ENCODE measurements at places on chromosomes 4 and X.
A peak's percentile ranks its signal among the peaks of the same experiment; 100 is the strongest.

GRCh38 chr4:110637408-110638088 is 14.7 kb upstream of the PITX2 start:
- no peak for DNase-seq

DNA sequence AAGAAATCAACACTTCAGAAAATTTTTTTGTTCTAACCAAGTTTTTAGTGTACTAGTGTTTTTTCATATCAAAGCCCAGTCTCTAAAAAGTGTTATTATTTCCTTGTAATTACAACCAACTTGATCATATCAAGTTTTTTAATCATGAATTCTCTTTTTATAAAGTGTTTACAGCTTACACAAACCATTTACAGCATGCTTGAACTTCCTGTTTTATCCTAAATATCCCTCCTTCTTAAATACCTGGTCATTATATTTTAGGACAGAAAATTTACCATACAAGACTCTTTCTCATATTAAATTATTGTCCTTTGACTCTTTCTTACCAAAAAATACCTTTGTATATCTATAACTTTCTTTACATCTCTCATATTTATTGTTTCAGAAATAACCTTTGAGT is 89.4 kb upstream of the NPY2R start:
- DNase-seq, result no peak

GRCh38 chr4:87270144-87270543 is 49.7 kb upstream of the KLHL8 start:
- peak; percentile 27 for DNase-seq

GRCh38 chr4:108327642-108328382 is 159.1 kb upstream of the LEF1 start:
- DNase-seq, result no peak

DNA sequence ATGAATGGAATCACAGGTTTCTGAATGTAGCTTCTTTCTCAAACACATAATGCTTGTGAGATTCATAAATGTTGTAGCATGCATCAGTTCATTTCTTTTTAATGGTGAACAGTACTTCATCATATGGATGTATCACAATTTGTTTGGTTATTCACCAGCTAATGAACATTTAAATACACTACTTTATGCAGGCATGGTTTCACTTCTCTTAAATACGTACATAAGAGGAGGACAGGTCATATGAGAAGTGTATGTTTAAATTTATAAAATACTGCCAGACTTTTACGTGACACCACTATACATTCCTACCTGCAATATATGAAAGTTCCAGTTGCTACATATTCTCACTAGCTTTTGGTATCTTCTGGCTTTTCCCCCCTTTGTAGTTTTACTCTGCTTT is 65.4 kb downstream of the ANKRD17 start:
- DNase-seq, result no peak

GRCh38 chr4:155900381-155900780 is 3.1 kb upstream of the TDO2 start:
- DNase-seq, result no peak

GRCh38 chr4:76993787-76994641 is 44.5 kb downstream of the SEPTIN11 start:
- peak; percentile 82 for DNase-seq

DNA sequence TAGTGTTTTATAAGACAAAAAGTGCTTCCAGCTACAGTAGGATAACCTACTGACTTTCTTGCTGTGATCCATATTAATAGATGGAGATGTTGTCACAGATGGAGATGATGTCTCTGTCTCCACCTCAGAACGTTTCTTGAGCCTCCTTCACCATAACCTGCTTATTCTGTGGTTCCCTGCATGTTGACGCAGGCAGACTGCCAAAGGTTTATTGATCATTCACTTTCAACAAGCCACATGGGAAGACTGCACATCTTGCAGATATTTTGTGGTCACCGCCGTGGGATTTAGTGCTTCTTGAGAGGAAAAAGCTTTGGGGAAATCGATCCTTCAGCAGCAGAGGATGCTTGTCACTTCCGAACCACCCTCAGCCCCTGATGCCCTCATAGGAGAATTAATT is 943.0 kb upstream of the PRKX start:
- DNase-seq, result no peak

DNA sequence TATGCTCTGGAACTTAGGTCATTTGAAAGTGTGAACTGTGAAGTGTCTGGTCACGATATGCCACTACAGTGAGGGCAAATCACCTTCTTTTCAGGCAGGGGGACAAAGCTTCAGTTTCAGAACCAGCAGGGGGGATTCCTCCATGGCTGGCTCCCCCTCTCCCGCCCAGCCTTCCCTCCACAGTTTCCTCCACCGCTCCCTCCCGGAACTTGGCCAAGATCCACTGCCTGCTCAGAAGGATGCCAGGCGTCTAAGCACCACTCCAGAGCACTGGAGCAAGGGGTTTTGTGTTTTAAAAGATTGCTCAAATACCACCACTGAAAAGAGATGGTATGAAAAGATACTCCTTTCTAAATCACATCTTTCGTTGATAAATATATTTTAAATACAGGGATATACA is 126.9 kb downstream of the ELOVL6 start:
- DNase-seq, result no peak

GRCh38 chr4:39362827-39363226 is 3.3 kb downstream of the RFC1 start:
- no peak for DNase-seq

DNA sequence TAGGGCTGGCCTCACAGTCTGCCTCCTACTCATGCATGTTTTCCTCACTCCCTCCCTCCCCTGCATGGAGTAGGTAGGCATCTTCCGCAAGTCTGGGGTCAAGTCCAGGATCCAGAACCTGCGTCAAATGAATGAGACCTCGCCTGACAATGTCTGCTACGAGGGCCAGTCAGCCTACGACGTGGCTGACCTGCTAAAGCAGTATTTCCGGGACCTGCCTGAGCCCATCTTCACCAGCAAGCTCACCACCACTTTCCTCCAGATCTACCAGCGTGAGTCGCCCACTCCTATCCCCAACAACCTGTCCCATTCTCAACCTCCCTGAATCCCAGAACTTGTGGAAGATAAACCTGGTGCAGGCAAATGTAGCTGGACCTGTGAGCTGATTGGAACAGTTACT is 73.4 kb downstream of the STARD8 start:
- no peak for DNase-seq

DNA sequence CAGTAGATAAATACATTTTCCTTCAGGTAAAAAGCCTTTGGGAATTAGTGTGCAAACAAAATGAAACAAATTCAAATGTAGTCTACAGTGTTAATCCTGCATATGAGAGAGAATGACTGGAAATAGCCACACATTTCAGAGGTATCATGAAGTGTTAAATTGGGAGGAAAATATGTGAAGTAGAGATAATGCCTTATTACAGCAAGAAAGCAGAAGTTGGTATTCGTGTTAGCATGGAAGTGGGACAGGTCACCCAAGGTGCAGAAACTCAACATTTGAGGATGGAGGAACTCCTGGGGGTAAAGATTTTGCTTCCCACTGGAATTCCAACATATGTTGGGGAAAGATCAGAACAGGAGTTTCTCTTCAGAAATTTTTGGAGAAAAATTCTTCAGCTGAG is 51.3 kb downstream of the EMCN start:
- no peak for DNase-seq

GRCh38 chr4:2289955-2290333 is 28.0 kb upstream of the MXD4 start:
- DNase-seq, result peak; percentile 11

DNA sequence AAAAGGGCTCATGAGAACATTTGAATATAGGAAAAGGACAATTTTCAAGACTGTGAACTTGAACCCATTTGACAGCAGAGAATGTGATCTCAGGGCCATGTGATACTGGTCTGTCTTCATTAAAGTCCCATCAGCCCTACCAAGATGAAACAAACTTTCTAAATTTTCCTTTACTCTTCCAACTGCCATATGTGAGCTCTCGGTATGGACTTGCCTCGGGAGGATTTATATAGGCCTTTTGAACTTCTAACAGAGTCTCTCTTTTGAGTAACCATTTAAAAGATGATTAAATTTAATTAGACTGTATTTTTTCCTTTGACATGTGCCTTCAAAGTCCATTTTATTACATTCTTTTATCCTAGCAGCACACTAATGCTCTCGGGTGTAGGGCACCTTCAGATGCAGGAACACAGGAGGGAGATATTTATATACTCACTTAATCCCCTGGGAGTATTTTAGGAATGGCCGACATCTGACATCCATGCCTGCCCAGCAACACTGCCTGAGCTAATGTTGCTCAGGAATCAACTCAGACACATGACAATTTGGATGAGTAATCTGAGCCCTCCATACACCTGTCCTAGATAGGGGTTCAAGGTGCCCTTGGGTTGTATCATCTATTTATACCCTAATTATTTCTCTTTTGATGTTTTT is 155.0 kb downstream of the SLC7A11 start:
- DNase-seq, result no peak

- DNase-seq, result no peak
Observed at GRCh38 chr4:150769845-150770244, 187.9 kb downstream of the MAB21L2 start.

- no peak for DNase-seq
Observed at GRCh38 chr4:172412851-172413580, 599.8 kb downstream of the GALNTL6 start.

DNA sequence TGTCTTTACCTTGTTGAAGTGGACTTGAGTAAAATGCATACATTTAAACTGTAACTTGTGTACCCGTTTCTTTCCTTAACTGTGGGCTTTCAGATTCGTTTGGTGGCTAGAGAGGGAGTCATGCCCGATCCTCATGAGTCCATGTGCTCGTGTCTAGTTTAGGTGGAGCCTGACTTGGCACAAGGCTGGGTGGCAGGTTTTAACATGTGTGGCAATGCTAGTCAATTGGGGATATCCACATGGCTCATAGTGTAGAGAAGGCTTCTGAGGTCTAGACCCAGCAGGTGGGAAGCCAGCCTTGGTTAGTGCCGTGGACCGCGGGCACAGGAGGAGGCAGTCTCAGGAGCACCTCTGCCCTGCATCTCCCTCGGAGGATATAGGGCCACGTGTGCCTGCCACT is 48.5 kb upstream of the CLCN4 start:
- peak; percentile 24 for DNase-seq

DNA sequence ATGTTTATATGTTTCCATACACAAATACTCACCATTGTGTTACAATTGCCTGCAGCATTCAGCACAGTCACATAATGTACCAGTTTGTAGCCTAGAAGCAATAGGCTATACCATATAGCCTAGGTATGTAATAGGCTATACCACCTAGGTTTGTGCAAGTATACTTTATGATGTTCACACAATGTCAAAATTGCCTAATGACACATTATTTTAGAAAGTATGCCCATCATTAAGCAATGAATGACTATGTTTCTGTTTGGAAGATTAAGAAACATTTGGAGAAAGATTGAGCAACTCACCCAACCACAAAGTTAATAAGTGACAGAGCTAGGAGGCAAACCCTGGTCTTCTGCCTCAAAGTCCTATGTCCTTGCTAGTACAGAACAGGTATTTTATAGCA is 96.8 kb upstream of the GRIA3 start:
- no peak for DNase-seq

GRCh38 chr4:81922313-81922712 is 450.6 kb upstream of the RASGEF1B start:
- DNase-seq, result no peak

- no peak for DNase-seq
Observed at GRCh38 chrX:133991814-133992213, 6.4 kb upstream of the GPC3 start.

DNA sequence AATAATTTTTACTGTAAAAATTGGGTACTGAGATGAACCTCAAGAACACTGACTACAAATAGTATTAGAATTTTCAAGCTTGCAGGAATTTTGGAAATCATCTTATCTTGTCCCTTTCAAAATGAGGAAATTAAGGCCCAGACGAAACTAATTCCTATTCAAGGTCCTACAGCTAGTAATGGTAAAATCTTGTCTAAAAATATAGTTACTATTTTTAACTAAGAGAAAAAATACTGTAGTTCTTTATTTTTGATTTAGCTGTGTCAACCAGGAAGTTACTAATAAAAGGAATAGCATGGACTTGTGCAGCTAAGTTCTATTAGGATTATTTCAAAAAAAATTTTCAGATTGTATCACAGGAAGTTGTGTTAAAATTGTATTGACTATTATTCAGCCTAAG is 12.7 kb downstream of the PRIMPOL start:
- no peak for DNase-seq

- DNase-seq, result no peak
Observed at GRCh38 chr4:71355045-71355444, 16.2 kb downstream of the SLC4A4 start.

Data from activated naive CD4-positive, alpha-beta T cell treated with anti-CD3 and anti-CD28 coated beads, Interleukin-2, amount 10 ng/mL, durations not matched to agents 7 days and 5 days (primary cell).